ENCODE measurements at places on chromosomes 1 and 21.

- H3K4me1 ChIP-seq, result peaks cover 64% of the 10 kb centered on the region
- H3K27ac ChIP-seq, result peak overlapping the region; percentile 90
- H3K4me3 ChIP-seq, result peak overlapping the region; percentile 57
- no peaks in the 10 kb centered on the region for H3K27me3 ChIP-seq
These were observed 17.1 kb downstream of the RPAP2 start for GRCh38 chr1:92315766-92316599.

GRCh38 chr1:109255097-109255651 lies 5.8 kb downstream of the CELSR2 start:
- no peak for DNase-seq
- H3K4me3 ChIP-seq, result no peak overlapping the region
- H3K4me1 ChIP-seq, result no peaks in the 10 kb centered on the region
- H3K27ac ChIP-seq, result no peak overlapping the region
- no peaks in the 10 kb centered on the region for H3K36me3 ChIP-seq

DNA sequence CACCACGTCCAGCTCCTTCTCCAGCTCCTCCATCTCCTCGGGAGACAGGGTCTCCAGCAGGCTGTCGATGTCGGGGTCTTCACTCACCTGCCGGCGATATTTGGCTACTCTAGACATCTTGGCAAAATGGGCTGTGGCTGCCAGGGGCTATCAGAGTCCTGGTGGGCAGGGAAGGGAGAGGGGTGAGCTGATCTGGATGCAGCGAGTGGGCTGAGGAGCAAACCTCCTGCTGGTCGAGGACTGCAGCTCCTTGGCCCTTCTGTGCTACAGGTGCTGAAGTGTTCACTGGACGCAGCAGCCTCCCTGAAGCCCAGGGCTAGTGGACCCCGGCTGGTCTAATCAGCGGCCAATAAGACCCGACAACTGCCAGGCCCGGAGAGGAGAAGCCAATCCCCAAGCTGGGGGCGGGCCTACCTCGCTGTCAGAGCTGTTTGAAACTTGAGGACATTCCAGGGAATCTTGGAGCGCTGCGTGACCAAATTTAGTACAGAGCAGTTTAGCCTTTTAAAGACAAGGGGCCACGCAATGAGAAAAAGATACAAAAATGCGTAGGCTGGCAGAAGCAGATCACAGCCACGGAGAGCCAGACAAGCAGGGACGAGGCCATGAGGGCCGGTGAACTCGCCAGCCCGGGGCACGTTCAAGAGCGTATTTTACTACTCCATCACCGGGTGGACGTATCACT lies at the start of gene LMOD1:
TSS of gene LMOD1 (minus strand) at position 325 of the 685 bp plus-strand sequence. CDS start at position 117, 208 bp downstream.
- H3K27me3 ChIP-seq, result peaks cover 52% of the 10 kb centered on the region
- no peaks in the 10 kb centered on the region for H3K36me3 ChIP-seq
- DNase-seq, result no peak
- H3K4me3 ChIP-seq, result no peak within 1 kb of the TSS
- H3K4me1 ChIP-seq, result peaks cover 4% of the 10 kb centered on the region

DNA sequence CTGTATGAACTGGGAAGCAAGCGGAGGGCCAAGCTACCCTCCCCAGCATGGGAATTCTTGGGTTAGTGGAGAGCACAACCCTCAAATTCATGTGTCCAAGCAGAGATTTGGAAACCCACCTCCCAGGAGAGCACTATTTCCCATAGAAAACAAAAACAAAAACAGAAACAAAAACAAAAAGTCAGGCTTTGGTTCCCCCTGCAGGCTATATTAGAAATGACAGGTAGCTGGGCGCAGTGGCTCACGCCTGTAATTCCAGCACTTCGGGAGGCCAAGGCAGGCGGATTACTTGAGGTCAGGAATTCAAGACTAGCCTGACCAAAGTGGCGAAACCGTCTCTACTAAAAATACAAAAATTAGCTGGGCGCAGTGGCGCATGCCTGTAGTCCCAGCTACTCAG lies 10.8 kb downstream of the MINDY1 start:
- DNase-seq, result no peak
- peaks cover 26% of the 10 kb centered on the region for H3K36me3 ChIP-seq
- no peak overlapping the region for H3K4me3 ChIP-seq
- peaks cover 12% of the 10 kb centered on the region for H3K4me1 ChIP-seq

- no peaks in the 10 kb centered on the region for H3K36me3 ChIP-seq
- no peak for DNase-seq
- H3K4me1 ChIP-seq, result no peaks in the 10 kb centered on the region
- H3K27me3 ChIP-seq, result no peaks in the 10 kb centered on the region
- H3K27ac ChIP-seq, result no peak overlapping the region
These were observed 198.8 kb downstream of the AMY1C start for GRCh38 chr1:103948526-103948925.

DNA sequence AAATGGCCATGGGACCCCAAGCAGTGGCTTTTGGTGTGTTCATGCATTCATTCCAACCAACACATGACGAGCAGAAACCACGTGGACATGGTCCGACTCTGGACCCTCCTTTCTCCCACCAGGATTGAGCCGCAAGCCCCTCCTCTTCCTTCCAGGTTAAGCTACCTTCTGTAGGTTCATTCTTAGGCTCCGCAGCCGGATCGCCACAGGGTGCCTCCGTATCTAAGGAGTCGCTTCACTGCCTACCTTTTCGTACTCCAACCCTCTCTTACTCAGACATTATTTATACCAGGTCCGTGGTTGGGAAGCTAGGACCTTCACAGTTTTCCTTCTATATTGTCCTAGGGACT lies 63.6 kb downstream of the RHBG start:
- H3K36me3 ChIP-seq, result no peaks in the 10 kb centered on the region
- H3K4me1 ChIP-seq, result peaks cover 31% of the 10 kb centered on the region
- H3K4me3 ChIP-seq, result no peak overlapping the region
- DNase-seq, result no peak
- H3K27ac ChIP-seq, result no peak overlapping the region
- H3K27me3 ChIP-seq, result peaks cover 88% of the 10 kb centered on the region

- H3K36me3 ChIP-seq, result no peaks in the 10 kb centered on the region
- no peaks in the 10 kb centered on the region for H3K27me3 ChIP-seq
- H3K4me1 ChIP-seq, result peaks cover 7% of the 10 kb centered on the region
- no peak overlapping the region for H3K27ac ChIP-seq
- H3K4me3 ChIP-seq, result no peak overlapping the region
These were observed 397.9 kb downstream of the HHAT start for GRCh38 chr1:210726621-210727020.

DNA sequence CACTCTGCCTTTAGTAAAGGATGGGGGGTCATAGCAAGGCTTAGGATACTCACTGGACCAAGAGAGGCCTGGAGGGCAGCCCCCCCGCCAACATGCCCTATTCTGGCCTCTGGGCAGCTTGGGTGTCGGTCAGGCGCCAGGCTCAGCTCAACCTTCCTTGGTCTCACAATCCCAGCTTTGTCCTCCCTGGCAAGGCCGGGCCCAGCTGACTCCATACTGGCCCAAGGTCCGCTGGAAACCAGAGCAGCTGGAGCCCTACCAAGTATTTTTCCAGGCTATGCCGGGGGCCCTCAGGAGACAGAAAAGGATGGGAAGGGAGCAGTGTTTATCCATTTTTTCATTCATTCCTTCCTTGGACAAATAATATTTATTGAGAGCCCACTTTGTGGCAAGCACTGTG lies 6.2 kb downstream of the FBXO2 start:
- no peak overlapping the region for H3K27ac ChIP-seq
- no peak for DNase-seq
- no peak overlapping the region for H3K4me3 ChIP-seq
- peaks cover 10% of the 10 kb centered on the region for H3K4me1 ChIP-seq
- H3K36me3 ChIP-seq, result no peaks in the 10 kb centered on the region

GRCh38 chr1:228378090-228378872 lies 28.4 kb downstream of the TRIM11 start:
- peaks cover 6% of the 10 kb centered on the region for H3K4me1 ChIP-seq
- H3K4me3 ChIP-seq, result peak overlapping the region; percentile 81
- H3K27me3 ChIP-seq, result peaks cover 33% of the 10 kb centered on the region
- peak; percentile 47 for DNase-seq
- H3K27ac ChIP-seq, result no peak overlapping the region

GRCh38 chr1:166956057-166956850 lies 19.1 kb downstream of the ILDR2 start:
- H3K36me3 ChIP-seq, result peaks cover 35% of the 10 kb centered on the region
- peaks cover 5% of the 10 kb centered on the region for H3K27me3 ChIP-seq
- H3K27ac ChIP-seq, result no peak overlapping the region
- peaks cover 21% of the 10 kb centered on the region for H3K4me1 ChIP-seq
- DNase-seq, result no peak

DNA sequence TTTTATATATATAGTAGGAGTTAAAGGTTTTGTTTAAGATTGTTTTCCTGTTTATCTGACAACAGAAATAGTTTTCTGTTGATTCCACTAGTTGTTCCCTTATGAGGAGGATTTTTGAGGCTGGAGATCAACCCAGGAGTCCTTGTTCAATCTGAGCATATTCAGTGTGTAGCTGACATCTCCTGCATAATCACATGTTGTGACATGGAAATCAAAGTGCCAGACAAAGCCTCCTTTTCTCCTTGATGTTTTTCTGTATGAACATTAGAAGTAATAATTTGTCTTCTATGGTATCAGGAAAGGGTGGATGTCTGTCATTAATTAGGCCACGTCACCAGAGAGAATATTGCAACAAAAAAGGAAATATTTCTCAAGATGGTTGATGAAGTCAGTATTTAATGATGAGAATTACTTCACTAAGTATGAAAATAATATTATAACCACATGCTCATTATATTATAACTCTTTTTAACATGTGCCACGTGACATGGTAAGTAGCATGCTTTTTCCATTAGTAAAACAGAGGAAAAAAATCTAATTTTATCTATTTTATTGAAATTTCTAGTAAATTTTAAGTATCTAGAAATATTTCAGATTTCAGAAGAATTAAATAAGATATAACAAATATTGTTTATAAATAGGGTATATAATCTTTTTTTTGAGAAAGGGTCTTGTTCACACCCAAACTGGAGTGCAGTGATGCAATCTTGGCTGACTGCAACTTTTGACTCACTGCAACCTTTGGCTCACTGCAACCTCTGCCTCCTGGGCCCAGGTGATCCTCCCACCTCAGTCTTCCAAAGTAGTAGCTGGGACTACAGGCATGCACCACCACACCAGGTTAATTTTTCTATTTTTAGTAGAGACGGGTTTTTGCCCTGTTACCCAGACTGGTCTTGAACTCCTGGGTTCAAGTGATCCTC lies 223.5 kb downstream of the HMCN1 start:
- H3K4me1 ChIP-seq, result no peaks in the 10 kb centered on the region
- H3K4me3 ChIP-seq, result no peak overlapping the region
- no peaks in the 10 kb centered on the region for H3K36me3 ChIP-seq
- no peak for DNase-seq
- no peaks in the 10 kb centered on the region for H3K27me3 ChIP-seq
- H3K27ac ChIP-seq, result no peak overlapping the region

GRCh38 chr1:60069691-60070090 lies 3.9 kb downstream of the C1orf87 start:
- DNase-seq, result no peak
- peaks cover 15% of the 10 kb centered on the region for H3K27me3 ChIP-seq
- H3K27ac ChIP-seq, result no peak overlapping the region
- H3K4me1 ChIP-seq, result no peaks in the 10 kb centered on the region

GRCh38 chr1:155479205-155479604 lies 83.4 kb downstream of the ASH1L start:
- H3K4me1 ChIP-seq, result peaks cover 14% of the 10 kb centered on the region
- DNase-seq, result no peak
- no peaks in the 10 kb centered on the region for H3K27me3 ChIP-seq
- peaks cover 64% of the 10 kb centered on the region for H3K36me3 ChIP-seq
- no peak overlapping the region for H3K4me3 ChIP-seq

- no peaks in the 10 kb centered on the region for H3K36me3 ChIP-seq
- no peak overlapping the region for H3K4me3 ChIP-seq
- peaks cover 3% of the 10 kb centered on the region for H3K27me3 ChIP-seq
- no peaks in the 10 kb centered on the region for H3K4me1 ChIP-seq
These were observed 180.1 kb downstream of the C1orf94 start for GRCh38 chr1:34356853-34357252.

DNA sequence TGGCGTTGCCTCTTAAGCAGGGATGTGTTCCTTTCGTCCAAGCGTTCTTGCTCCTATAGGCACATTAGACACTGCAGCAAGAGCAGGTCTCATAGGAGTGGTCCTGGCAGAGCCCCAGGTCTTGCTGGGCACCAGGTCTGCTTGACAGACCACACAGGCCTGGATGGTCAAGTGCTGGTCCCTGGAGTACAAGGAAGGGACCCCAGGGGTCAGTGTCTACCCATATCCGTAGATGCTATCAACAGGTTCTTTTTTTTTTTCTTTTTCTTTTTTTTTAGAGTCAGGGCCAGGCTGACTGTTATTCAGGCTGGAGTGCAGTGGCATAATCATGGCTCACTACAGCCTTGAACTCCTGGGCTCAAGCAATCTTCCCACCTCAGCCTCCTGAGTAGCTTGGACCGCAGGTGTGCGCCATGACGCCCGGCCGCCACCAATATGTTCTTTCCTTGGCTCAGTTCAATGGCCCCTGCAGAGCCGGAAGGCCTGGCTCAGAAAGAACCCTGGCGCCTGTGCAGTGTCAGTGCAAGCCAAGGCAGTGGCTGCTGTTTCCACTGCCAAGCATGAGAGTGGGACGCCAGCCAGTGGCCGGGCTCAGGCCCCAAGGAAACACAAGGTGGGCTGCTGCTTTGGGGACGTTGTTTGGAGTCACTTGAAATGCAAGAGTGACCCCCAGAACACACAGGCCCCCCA lies 10.0 kb upstream of the TNFRSF8 start:
- H3K4me1 ChIP-seq, result peaks cover 64% of the 10 kb centered on the region
- H3K27me3 ChIP-seq, result no peaks in the 10 kb centered on the region
- H3K27ac ChIP-seq, result peak overlapping the region; percentile 66
- H3K4me3 ChIP-seq, result no peak overlapping the region
- no peaks in the 10 kb centered on the region for H3K36me3 ChIP-seq

DNA sequence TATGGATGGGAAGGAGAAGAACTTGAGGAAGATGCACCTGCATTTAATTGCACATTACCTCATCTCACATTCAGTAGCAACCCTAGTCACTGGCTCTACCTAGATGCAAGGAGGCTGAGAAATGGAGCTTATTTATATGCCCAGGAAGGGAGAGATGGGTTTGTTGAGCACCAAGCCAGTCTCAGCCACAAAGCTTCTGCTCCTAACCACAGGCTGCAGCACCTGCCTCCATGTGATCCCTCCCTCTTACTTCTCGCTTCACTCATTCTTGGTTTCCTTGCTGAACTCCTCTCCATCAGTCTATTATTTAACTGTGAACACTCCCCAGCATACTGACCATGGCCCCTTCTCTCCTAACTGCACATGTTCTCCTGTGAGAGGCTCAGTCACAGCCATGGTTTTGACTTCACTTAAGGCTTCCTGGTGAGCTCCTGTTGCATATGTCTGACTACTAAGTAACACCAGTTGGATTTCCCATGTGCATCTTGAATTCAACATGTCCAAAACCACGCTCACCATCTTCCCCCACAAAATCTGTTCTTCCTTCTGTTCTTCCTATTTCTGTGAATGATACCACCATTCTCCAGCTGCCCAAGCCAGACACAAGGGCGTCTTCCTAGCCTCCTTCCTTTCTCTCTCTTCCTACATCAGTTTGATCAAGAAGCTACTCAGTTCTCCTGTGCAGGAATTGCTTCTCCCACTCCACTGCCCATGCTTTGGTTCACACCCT lies 139.8 kb downstream of the AK5 start:
- H3K36me3 ChIP-seq, result no peaks in the 10 kb centered on the region
- no peak overlapping the region for H3K27ac ChIP-seq
- H3K4me3 ChIP-seq, result no peak overlapping the region
- H3K4me1 ChIP-seq, result peaks cover 17% of the 10 kb centered on the region

- H3K27me3 ChIP-seq, result peaks cover 3% of the 10 kb centered on the region
- no peak overlapping the region for H3K27ac ChIP-seq
- peaks cover 7% of the 10 kb centered on the region for H3K4me1 ChIP-seq
- H3K36me3 ChIP-seq, result no peaks in the 10 kb centered on the region
- DNase-seq, result no peak
These were observed 29.9 kb upstream of the SAMD13 start for GRCh38 chr1:84271441-84272151.

GRCh38 chr21:36079010-36079649 lies 9.3 kb downstream of the CBR1 start:
- peak overlapping the region; percentile 87 for H3K27ac ChIP-seq
- H3K36me3 ChIP-seq, result no peaks in the 10 kb centered on the region
- peak overlapping the region; percentile 51 for H3K4me3 ChIP-seq
- peak; percentile 32 for DNase-seq
- no peaks in the 10 kb centered on the region for H3K27me3 ChIP-seq
- peaks cover 35% of the 10 kb centered on the region for H3K4me1 ChIP-seq
